ENCODE measurements at places on chromosomes 5 and 9. TPM values are rescaled to one million over a fixed set of nuclear protein-coding genes. Genes with fewer than 3 reads are reported as not detected.

GRCh38 chr5:109877670-109878045 lies 187.9 kb downstream of the MAN2A1 start:
- no peak for DNase-seq
- H3K4me3 ChIP-seq: no peak overlapping the region
- no peaks in the 10 kb centered on the region for H3K4me1 ChIP-seq
- H3K36me3 ChIP-seq: no peaks in the 10 kb centered on the region
- no peak overlapping the region for H3K27ac ChIP-seq

DNA sequence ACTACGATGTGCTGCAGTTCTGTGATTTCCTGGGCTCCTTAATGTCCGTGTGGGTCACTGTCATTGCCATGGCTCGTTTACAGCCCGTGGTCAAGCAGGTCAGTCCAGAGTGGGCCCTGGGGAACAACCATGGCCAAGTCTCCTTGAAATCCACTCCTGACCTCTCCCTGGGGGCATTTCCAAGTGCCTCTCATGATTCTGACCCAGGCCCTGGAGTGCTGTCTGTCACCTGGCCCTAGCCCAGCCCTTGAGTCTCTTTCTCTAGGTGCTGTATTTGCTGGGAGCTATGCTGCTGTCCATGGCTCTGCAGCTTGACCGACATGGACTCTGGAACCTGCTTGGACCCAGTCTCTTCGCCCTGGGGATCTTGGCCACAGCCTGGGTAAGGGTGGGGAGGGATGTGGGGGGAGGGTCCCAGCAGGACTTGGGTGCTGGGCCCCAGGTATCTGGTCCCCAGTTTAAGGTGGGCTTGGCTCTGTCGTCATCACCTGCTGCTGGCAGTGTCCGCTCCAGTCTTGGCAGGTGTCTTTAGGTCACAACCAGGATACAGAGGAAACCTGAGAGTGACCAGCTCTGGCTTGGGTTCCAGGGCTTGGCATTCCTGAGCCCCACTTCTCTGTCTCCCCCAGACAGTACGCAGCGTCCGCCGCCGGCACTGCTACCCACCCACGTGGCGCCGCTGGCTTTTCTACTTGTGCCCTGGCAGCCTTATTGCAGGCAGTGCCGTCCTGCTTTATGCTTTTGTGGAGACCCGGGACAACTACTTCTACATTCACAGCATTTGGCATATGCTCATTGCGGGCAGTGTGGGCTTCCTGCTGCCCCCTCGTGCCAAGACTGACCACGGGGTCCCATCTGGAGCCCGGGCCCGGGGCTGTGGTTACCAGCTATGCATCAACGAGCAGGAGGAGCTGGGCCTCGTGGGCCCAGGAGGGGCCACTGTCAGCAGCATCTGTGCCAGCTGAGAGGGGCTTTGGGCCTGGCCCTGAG lies 17.0 kb downstream of the OR13J1 start:
- H3K4me3 ChIP-seq: no peak overlapping the region
- H3K27me3 ChIP-seq: no peaks in the 10 kb centered on the region
- H3K36me3 ChIP-seq: peaks cover 1% of the 10 kb centered on the region
- H3K27ac ChIP-seq: no peak overlapping the region

Gene MLANA
- not detected for total RNA-seq

Gene SCGB3A2
- not detected for total RNA-seq

- H3K4me1 ChIP-seq: no peaks in the 10 kb centered on the region
- no peak overlapping the region for H3K4me3 ChIP-seq
- DNase-seq: no peak
Measured at GRCh38 chr9:113153599-113153998, 2.8 kb downstream of the SLC31A2 start.

- H3K36me3 ChIP-seq: no peaks in the 10 kb centered on the region
- no peaks in the 10 kb centered on the region for H3K4me1 ChIP-seq
- DNase-seq: no peak
- no peaks in the 10 kb centered on the region for H3K27me3 ChIP-seq
- H3K27ac ChIP-seq: no peak overlapping the region
Measured at GRCh38 chr5:100840370-100840769, 62.7 kb downstream of the ST8SIA4 start.

Gene PCDHB15
- 10.9 TPM for total RNA-seq

- DNase-seq: no peak
- H3K27me3 ChIP-seq: no peaks in the 10 kb centered on the region
- H3K4me1 ChIP-seq: no peaks in the 10 kb centered on the region
- H3K27ac ChIP-seq: no peak overlapping the region
- no peak overlapping the region for H3K4me3 ChIP-seq
- no peaks in the 10 kb centered on the region for H3K36me3 ChIP-seq
Measured at GRCh38 chr9:115912086-115912485, 241.5 kb upstream of the PAPPA start.

GRCh38 chr5:111251921-111252320 lies 27.7 kb downstream of the CAMK4 start:
- no peaks in the 10 kb centered on the region for H3K4me1 ChIP-seq
- no peak for DNase-seq
- H3K27ac ChIP-seq: no peak overlapping the region
- no peaks in the 10 kb centered on the region for H3K36me3 ChIP-seq
- no peaks in the 10 kb centered on the region for H3K27me3 ChIP-seq

DNA sequence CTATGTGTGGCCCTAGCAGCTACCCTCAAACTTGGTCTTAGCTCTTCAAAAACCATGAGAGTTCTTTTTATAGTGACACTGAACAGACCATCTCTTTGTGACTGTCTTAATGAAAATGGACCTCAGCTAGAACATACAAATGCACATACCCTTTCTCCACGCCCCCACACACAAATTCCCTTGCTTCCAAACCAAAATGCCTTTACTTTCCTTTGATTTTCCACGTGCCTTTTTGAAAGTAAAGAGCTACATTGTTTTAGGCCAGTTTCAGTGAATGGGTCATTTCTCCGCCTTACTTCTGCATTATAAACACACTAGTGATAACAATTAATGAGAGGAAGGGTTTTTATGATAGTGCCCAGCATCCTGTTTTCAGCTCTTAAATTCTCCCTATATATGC lies 105.8 kb upstream of the EFNA5 start:
- no peak overlapping the region for H3K27ac ChIP-seq
- no peaks in the 10 kb centered on the region for H3K4me1 ChIP-seq
- no peak for DNase-seq
- no peaks in the 10 kb centered on the region for H3K36me3 ChIP-seq
- H3K27me3 ChIP-seq: no peaks in the 10 kb centered on the region
- no peak overlapping the region for H3K4me3 ChIP-seq

Gene LTC4S
- 16.1 TPM for total RNA-seq

Gene GFI1B
- not detected for total RNA-seq

Gene BSPRY
- 0.19 TPM for total RNA-seq

DNA sequence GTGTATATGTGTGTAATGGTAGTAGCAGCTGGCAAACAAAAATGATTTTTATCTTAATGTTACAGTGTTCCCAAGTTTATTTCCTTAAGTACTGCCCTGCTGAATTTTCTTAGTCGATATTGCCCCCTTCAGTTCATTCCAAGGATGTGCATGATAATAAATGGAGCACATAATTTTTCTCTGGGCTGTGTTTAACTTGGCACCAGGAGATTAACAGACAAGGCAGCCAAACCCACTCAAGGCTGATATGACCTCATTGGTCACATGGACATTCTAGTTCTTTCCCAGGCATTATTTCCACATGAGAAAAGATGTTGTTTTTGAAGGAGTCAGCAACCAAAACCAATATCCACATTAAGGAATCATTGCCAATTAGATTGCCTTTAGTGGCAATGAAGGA lies 61.8 kb downstream of the COX7C start:
- DNase-seq: peak; percentile 43
- no peak overlapping the region for H3K4me3 ChIP-seq
- H3K36me3 ChIP-seq: no peaks in the 10 kb centered on the region
- peak overlapping the region; percentile 87 for H3K27ac ChIP-seq

DNA sequence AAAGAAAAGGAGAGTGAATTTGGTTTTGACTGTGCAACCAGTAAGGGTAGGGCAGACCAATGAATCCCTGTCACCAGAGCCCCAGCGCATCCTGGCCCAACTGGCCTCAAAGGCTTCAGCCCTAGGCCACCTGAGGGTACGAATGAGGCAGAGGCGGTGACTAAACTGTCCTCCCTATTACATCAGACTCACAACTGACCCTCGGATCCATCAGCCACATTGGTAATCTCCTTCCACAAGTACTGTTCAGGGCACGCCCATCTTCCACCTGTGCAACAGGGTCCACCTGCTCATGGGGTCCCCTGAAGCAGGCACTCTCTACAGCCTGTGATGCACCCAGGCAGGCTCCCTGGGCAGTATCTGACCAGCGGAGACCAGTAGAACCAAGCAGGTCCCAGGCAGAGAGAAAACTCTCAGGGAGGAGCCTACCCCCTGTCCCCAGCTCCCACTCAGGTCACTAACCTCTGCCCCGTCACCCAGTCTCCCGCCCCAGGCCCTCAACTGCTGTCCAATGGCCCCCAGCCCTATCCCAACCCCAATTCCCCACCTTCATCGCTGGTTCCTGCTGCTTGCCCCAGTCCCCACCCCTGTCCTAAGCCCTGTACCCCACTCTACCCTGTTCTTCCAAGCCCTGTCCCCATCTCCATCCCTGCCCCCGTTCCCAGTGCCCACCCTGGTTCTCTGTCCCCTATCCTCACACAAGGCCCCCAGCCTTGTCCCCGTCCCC lies 904 bp downstream of the EDF1 start:
- H3K27me3 ChIP-seq: no peaks in the 10 kb centered on the region
- H3K4me3 ChIP-seq: peak overlapping the region; percentile 61
- H3K4me1 ChIP-seq: no peaks in the 10 kb centered on the region
- peaks cover 3% of the 10 kb centered on the region for H3K36me3 ChIP-seq
- no peak overlapping the region for H3K27ac ChIP-seq

Gene BRD3OS
- 8.3 TPM for total RNA-seq

DNA sequence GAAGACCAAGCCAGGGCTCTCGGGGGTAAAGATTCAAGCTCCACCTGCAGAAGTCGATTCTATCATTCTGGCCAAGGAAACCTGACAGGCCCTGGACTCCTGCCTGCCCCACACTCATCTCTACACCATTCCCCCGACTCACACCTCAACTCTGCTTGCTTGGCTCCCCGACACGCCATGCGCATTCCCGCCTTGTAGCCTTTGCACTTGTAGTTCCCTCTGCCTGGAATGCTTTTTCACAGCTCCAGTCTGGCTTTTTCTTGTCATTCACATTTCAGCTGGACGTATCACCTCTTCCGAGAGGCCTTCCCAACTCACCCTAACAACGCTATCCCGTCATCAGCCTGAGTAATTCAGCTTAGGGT lies 28.7 kb upstream of the HAND1 start:
- H3K4me3 ChIP-seq: no peak overlapping the region
- H3K27ac ChIP-seq: no peak overlapping the region
- H3K27me3 ChIP-seq: peaks cover 2% of the 10 kb centered on the region
- no peaks in the 10 kb centered on the region for H3K36me3 ChIP-seq
- no peaks in the 10 kb centered on the region for H3K4me1 ChIP-seq

- no peak for DNase-seq
- H3K27ac ChIP-seq: no peak overlapping the region
- H3K4me1 ChIP-seq: no peaks in the 10 kb centered on the region
- H3K4me3 ChIP-seq: no peak overlapping the region
- no peaks in the 10 kb centered on the region for H3K36me3 ChIP-seq
Measured at GRCh38 chr5:45622365-45622764, 73.8 kb downstream of the HCN1 start.

DNA sequence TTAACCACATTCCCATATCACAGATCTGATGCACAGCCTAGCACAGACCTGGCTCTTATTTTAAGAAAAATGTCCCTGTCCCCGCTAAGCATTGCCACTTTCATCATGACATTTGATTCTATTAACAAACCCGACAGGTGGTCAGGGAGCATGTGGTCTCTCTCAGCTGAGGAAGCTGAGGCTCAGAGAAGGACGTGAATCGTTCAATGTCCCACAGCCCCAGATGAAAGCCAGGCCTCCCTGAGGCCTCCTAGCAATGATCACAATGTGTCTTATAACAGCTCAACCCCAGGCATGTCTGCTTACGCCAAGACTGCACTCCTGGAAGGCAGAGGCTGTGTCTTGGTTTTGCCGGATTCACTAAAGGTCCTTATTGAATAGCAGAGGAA lies 10.4 kb upstream of the CRB2 start:
- no peak overlapping the region for H3K4me3 ChIP-seq
- H3K4me1 ChIP-seq: no peaks in the 10 kb centered on the region
- no peaks in the 10 kb centered on the region for H3K27me3 ChIP-seq

DNA sequence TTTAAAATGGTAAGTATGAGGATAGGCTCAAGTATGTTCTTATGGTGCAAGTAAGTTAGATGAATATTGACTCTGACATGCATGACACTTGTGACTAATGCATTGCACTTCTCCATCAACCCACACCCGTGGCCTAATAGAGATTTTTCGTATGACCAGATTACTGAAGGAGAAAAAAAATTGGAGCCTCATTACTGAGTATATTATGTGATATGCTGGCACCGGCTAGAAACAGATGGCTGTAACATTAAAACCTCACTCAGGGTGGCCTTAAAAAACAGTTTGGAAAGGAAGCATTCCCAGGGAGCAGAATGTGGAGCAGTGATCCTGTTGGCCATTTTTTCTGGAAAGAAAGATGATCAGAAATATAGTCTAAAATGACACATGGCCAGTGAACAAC lies 766.4 kb downstream of the PRELID2 start:
- no peaks in the 10 kb centered on the region for H3K4me1 ChIP-seq
- H3K4me3 ChIP-seq: no peak overlapping the region
- H3K27me3 ChIP-seq: no peaks in the 10 kb centered on the region
- no peaks in the 10 kb centered on the region for H3K36me3 ChIP-seq
- H3K27ac ChIP-seq: no peak overlapping the region

Gene LCN1
- not detected for total RNA-seq

DNA sequence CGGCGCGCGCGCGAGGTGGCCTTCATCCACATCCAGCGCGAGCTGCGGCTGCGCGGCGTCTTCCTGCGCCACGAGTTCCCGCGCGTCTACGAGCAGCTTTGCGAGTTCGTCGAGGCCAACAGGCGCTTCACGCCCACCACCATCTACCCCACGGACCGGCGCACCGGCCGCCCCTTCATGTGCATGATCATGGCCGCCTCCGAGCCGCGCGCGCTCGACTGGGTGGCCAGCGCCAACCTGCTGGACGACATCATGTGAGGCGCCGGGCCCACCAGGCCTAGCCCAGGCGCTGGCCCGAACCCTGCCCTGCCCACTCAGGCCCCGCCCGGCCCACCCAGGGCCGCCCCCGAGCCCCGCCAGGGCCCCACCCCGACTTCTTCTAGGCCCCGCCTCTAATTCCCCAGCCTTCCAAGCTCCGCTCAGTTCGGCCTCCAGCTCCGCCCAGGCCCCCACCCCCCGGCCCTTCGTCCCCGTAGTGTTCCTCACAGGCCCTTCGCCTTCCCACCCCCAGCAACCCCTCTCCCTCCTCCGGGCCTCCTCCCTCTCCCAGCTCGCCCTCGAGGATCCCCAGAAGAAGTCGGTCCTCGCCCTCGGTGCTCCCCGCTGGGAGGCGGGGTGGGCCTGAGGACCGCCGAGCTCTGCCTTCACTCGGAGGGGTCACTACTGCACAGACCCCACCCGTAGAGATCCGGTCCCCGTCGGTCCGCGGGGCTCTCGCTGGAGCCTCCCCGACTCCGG lies 2.0 kb upstream of the PHPT1 start:
- peak; percentile 80 for DNase-seq
- H3K4me1 ChIP-seq: no peaks in the 10 kb centered on the region
- H3K27ac ChIP-seq: no peak overlapping the region
- H3K4me3 ChIP-seq: peak overlapping the region; percentile 80

Gene RAB14
- 52.7 TPM for total RNA-seq

Data from aorta (tissue), 5 donors.